Testis (tissue), 5 donors: ENCODE measurements at places on chromosomes 2 and 18. TPM values are rescaled to one million over a fixed set of nuclear protein-coding genes. Genes with fewer than 3 reads are reported as not detected.

SLC16A14 gene
- 2.8 TPM for total RNA-seq

CRYBA2 gene
- 2.9 TPM for total RNA-seq

CIB4 gene
- total RNA-seq, result 7.5 TPM

TMEM17 gene
- 6.7 TPM for total RNA-seq

TEKT4 gene
- 23.5 TPM for total RNA-seq

MC5R gene
- total RNA-seq, result 0.31 TPM

SCYGR6 gene
- not detected for total RNA-seq

UGT1A4 gene
- total RNA-seq, result not detected

CYP20A1 gene
- total RNA-seq, result 38.7 TPM

APCDD1 gene
- total RNA-seq, result 12.5 TPM

SCN9A gene
- total RNA-seq, result 117 TPM

CFAP210 gene
- total RNA-seq, result 12.6 TPM

SLC8A1 gene
- 1.4 TPM for total RNA-seq

NAB1 gene
- total RNA-seq, result 61.4 TPM

AQP12B gene
- not detected for total RNA-seq

SKOR2 gene
- total RNA-seq, result 1.4 TPM

SERPINB10 gene
- not detected for total RNA-seq

LRP1B gene
- total RNA-seq, result 1.9 TPM

C2orf78 gene
- 3.5 TPM for total RNA-seq

ZAP70 gene
- 6.4 TPM for total RNA-seq

FEV gene
- not detected for total RNA-seq

CYS1 gene
- 4.3 TPM for total RNA-seq

C2orf15 gene
- total RNA-seq, result 1.7 TPM

TACR1 gene
- total RNA-seq, result 0.06 TPM

SOX11 gene
- 0.08 TPM for total RNA-seq

CFAP221 gene
- 62.4 TPM for total RNA-seq

PSTPIP2 gene
- 5.0 TPM for total RNA-seq

TMEFF2 gene
- 2.2 TPM for total RNA-seq

RBM43 gene
- 7.1 TPM for total RNA-seq

FLACC1 gene
- 10.5 TPM for total RNA-seq

MREG gene
- total RNA-seq, result 5.2 TPM

SLC30A3 gene
- total RNA-seq, result 130 TPM

STAT4 gene
- total RNA-seq, result 23.0 TPM

CDH2 gene
- 128 TPM for total RNA-seq

GAREM1 gene
- 15.2 TPM for total RNA-seq

ATF2 gene
- total RNA-seq, result 92.2 TPM

SPR gene
- 21.7 TPM for total RNA-seq

EPB41L3 gene
- total RNA-seq, result 274 TPM

KLHL41 gene
- total RNA-seq, result 4.3 TPM

MCEE gene
- 14.6 TPM for total RNA-seq

PLEKHH2 gene
- total RNA-seq, result 80.2 TPM
